Smooth muscle cell of the brain vasculature (primary cell): ENCODE measurements at places on chromosomes 5 and 9.
A peak's percentile ranks its signal among the peaks of the same experiment; 100 is the strongest.

- DNase-seq, result no peak
Observed at GRCh38 chr9:33748633-33749304, 46.6 kb upstream of the PRSS3 start.

- DNase-seq, result no peak
Observed at GRCh38 chr9:14523545-14523944, 169.7 kb downstream of the ZDHHC21 start.

DNA sequence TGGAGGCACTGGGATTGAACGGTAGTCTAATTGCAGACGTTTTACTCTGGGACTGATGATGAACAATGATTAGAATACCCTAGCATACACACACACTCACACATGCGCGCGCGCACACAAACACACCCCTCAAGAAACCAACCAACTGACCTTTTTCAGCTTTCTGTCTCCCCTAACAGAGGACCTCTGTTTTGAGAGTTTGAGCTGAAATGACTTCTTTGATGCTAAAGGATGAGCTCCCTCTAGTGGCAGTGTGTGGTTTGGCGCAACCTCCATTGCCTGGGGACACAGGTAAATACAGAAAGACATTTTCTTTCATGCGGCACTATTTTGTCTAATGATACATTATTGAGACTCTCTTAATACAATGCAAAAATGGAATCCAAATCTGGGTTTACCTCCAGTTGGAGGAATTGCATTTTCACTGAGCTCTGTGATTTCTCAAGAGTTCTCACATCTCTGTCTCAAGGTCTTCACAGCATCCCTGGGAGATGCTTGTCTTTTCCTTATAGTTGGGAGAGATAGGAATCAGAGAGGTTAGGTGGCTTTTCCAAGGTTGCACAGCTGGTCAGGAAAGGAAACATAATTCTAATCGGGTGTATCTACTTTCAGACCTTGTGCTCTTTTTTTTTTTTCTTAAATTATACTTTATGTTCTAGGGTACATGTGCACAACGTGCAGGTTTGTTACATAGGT is 187.5 kb downstream of the TMEM38B start:
- DNase-seq, result peak; percentile 26

GRCh38 chr5:73564018-73564417 is 1.4 kb downstream of the ANKRA2 start:
- DNase-seq, result no peak

GRCh38 chr5:133811168-133811567 is 157.3 kb downstream of the C5orf15 start:
- no peak for DNase-seq

GRCh38 chr5:102764381-102765004 is 9.4 kb downstream of the PAM start:
- no peak for DNase-seq

DNA sequence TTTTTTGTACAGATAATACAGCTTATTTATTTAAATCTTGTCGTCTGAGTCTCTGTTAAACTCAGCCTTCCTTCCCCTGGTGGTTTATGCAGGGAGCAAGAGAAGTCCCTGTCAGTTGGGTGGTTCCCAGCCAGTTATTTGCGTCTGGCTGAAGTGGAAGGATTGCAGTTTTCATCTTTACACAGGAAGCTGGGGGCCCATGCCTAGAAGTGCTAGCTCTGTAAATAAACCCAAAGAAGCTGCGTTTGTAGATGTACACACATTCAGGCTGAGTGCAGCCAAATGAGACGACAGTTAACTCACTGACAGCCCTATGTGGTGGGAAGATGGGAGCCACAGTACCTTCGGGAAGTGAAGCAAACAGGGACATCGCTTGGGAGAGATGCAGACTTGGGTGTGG is 122.1 kb downstream of the SAXO1 start:
- no peak for DNase-seq

DNA sequence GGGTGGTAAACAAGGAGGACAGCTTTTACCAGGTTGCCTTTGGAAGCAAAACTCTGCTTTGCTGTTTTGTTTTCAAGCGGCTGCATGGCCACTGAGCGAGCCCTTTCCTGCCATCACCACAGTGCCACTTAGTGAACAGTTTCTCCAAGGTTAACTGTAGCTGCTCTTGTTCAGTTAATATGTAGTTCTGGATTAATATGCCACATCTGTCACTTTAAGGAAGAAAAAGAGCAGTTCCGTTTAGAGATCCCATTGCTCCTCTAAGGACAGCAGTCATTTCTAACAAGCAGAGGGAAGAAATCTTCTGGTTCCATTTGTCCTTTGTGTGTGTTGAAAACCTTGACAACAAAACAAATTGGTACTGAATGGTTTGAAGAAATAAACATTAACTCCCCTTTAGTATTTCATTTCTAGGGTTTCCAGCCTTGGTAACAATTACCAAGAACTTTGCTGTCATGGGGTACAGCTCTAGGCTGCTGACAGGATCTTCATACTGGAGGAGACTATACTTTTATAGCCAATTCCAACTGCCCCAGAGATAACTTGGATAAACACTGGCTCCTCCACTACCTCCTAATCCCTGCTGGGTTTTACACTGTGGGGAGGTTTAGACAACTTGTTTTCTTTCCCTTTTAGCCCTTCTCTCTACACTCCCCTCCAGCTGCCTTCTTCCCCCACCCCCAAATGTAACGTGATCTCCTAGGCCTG is 10.3 kb upstream of the ABL1 start:
- DNase-seq, result peak; percentile 89

DNA sequence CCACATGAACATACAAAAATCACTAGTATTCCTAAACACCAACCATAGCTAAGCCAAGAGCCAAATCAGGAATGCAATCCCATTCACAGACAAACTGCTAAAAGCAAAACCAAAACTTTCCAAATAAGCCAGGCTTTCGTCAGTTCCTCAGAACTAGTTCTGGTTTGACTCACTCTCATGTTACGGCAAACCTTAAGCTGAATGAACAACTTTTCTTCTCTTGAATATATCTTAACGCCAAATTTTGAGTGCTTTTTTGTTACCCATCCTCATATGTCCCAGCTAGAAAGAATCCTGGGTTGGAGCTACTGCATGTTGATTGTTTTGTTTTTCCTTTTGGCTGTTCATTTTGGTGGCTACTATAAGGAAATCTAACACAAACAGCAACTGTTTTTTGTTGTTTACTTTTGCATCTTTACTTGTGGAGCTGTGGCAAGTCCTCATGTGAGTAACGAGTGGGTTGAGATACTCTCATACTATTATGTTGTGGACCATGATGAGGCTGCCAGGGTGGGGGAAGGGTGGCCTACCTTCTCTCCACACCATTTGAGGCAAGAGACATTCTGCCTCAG is at the start of gene PDCD1LG2:
TSS of gene PDCD1LG2 (plus strand) at position 172 of the 572 bp plus-strand sequence. CDS start 12,016 bp downstream, outside the sequence.
- no peak for DNase-seq
